ENCODE measurements at places on chromosomes 13 and 19. TPM values are rescaled to one million over a fixed set of nuclear protein-coding genes. Genes with fewer than 3 reads are reported as not detected.

The ZNF493 gene
- total RNA-seq, result 8.2 TPM

The IRS2 gene
- total RNA-seq, result 10.2 TPM

The IL4I1 gene
- total RNA-seq, result 0.26 TPM

The VSTM1 gene
- not detected for total RNA-seq

Data from heart right ventricle (tissue), 16 donors.